ENCODE measurements at places on chromosomes 12 and 14.

GRCh38 chr14:70086685-70087379 is 101.9 kb downstream of the SLC8A3 start:
- peak; percentile 18 for DNase-seq

- DNase-seq: no peak
Measured at GRCh38 chr14:68359022-68359836, 433.6 kb downstream of the ZFP36L1 start.

DNA sequence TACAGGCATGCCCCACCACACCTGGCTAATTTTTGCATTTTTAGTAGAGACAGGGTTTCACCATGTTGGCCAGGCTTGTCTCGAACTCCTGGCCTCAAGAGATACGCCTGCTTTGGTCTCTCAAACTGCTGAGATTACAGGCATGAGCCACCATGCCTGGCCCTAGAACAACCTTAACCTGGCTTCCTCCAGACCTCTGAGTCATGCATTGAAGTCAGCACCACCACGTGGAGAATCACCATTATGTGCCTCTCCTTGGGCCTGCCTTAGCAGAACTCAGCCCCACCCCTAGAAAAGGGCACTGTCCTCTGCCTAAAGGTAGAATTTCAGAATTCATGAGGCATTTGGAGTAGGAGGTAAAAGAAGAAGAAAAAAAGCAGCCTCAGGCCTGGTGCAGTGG is 49.0 kb downstream of the LIMA1 start:
- no peak for DNase-seq

DNA sequence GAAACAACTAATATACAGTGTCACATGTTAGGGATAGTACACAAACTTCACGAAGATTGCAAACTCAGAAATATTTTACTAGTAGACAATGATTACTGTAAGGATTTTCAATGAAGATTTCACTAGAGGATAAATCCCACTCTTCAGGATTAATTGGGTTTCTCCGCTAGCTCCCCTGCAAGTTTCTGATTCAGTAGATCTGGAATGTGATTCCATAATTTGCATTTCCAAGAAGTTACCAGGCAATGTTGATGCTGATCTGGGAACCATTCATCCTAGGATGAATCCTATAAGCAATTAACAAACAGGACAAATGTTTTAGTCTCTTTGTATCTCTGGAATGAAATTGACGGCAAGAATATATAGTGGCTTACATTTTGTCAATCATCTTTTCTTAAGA is 272.4 kb downstream of the ALX1 start:
- DNase-seq: no peak

- DNase-seq: no peak
Measured at GRCh38 chr14:76909266-76909665, 83.1 kb downstream of the LRRC74A start.

DNA sequence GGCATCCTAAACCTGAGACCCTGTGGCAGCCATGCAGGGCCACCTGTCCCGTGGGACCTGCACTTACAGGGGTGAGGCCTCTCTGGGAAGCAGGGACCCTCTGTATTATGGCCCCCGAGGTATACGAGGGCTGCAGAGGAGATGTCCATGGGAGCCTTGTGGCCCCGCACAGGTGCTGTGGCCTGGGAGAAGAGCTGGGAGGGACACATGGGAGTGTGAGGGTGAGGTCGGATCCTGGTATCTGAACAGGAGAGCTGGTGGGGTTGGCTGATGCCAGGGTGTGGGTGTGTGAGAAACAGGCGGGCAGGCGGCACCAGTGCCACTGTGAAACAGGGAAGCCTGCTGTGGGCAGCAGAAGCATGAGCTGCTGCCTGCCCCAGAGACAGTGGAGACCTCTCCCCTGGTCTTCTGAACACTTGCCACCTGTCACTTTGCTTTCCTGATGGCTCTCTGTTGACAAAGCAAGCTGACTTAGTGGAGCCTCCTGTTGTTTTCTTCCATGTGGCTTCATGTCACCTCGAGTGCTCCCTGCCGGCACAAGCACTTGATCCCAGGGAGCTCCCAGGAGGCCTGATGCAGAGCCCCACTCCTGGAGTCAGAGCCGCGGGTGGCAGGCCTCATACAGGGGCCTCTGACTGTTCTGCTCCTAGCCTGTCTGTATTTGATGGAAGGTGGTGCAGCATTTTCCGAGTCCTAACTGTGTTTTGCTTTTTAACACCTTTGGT is 19.8 kb upstream of the AMN start:
- no peak for DNase-seq

DNA sequence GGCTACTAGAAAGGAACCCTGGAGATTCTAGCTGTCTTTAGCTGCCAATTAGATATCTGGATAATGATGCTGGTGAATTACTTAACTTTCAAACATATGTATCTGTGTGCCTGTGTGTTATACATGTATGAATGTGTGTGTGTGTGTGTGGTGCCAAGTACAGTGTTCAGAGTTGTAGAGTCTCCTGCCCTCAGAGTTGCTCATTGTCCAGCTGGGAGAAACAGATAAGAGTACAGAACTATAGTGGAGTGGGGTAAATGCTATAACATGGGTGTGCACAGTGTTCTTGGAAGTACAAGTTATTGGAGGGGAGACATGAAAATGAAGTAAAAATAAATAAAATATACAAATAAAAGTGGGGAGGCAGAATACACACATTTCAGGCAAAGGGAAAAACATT is 23.6 kb upstream of the ADAM20 start:
- DNase-seq: no peak

DNA sequence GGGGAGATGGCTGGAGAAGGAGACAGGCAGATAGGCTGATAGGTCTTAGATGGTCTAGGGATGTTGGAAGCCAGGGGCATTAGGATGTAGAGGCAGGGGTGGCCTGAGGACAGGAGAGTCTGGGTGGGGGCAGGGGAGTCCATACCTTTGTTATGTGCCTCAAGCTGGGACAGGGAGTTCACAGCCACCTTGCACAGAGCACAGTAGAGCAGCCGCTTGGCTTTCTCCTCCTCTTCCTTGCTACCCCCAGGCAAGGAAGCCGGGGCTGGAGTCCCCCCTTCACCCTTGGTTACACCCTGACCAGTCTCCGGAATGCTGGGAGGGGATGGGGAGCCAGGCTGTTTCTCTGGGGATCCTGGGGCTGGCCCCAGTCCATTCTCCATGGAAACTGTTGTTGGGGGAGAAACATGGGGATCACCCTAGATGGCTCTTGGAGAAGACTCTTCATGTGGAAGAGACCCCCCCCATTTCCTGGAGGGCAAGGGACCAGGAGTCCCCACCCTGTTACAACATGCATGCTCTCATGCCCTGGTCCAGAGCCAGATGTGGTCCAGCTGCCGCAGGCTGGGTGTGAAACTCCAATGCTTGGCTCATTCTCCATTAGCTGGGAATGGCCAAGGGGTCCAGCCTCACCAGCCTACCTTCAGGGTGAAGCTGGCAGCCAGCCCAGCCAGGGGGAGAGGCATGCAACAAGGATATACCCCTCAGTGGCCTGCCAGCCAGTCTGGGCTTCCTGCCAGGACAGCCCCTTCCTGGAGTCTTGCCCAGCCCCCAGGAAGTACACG is 7.2 kb upstream of the GPR84 start:
- DNase-seq: peak; percentile 56

DNA sequence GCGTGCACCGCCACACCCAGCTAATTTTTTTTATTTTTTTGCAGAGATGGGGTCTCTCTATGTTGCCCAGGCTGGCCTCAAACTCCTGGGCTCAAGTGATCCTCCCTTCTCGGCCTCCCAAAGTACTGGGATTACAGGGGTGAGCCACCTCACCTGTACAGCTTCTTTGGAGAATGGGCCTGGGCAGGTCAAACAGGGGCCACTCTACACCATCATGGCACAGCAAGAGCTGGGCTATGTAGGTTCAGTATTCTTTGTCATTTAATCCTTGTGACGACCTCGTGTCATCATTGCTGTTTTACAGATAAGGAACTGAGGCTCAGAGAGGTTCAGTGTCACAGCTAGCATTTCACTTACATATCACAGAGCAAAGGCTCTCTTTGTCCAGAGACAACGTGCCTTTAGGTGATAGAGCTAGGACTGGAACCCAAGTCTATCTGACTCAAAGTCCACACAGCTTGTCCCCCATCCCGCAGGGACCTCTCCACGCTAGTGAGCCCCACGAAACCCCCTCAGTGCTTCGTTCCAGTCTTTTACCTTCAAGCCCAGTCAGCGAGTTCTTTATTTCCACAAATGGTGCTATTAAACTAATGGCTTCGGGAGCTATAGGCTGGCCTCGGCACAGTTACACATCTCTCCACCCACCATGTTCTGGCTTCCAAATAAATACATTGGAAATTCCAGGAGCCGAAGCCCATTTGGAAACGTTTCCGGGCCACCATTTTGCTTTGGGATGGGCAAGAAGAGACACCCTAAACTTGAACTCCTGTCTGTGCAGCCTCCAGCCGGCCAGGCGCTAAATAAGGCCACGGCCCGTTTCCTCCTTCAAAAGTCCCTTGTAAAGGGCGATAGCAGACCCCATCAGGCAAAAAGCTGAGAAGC is 660 bp upstream of the MAP1LC3B2 start:
- DNase-seq: no peak

DNA sequence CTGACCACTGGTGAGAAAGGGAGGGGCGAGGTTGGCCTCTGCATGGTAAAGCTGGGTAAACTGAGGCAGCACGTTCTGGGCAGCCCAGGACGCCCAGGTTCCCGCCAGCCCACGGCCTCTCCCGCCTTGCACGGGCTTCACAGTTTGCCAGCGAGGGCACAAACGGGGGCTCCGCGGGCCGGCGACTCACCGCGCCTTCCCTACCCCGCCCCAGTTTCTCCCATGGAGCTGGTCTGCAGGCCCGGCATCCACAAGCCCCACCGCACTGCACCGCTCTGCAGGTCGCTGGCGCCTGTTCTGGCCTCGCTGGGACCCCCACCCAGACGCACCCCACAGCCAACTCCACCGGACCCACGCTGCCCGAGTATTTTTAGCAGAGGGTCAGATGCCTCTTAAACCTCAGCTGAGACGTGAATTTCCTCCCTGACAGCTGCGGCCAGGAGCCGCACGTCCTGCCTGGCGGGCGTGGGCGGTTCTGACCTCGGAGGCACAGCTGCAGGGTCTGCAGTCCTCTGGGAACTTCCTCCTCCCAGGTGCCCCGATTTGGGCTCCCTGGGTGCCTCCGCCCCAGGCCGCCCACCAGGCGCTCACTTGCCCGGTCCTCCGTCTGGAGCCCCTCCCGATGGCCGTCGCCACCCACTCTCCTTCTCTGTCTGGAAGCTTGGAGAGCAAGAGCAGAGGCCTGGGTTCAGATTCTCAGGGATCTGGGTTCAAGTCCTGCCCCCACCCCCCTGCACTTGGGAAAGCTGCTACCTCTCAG is 29.5 kb upstream of the INF2 start:
- DNase-seq: no peak

- no peak for DNase-seq
Measured at GRCh38 chr12:45634273-45634917, 95.1 kb upstream of the ARID2 start.

DNA sequence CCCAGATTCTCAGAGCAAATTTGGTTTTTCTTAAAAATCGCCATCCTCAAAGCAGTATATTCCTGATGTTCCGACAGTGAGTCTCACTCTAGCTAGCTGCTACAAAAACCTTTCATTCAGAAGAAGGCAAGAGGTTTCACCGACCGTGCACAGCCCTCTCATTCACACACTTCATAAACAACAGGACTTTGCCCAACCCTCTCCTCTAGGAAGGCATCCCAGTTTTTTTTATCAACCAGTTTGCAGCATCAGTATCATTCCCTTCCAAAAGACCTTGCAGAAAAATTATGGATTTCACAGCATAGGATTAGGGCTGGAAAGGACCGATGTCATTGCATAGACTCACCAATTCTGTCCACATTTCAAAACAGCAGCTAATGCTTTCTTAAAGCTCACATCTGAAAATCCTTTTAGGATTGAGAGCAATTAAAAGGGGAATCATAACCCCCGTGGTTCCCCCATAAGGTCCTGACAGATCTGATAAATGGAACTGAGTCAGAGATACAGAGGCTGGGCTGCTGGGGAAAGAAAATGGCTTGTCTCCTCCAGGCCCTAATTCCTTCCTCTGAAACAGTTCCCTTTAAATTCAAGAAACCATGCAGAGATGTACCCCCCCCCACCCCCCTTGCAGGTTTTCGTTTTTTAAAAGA is 597 bp downstream of the SVOP start:
- DNase-seq: no peak

DNA sequence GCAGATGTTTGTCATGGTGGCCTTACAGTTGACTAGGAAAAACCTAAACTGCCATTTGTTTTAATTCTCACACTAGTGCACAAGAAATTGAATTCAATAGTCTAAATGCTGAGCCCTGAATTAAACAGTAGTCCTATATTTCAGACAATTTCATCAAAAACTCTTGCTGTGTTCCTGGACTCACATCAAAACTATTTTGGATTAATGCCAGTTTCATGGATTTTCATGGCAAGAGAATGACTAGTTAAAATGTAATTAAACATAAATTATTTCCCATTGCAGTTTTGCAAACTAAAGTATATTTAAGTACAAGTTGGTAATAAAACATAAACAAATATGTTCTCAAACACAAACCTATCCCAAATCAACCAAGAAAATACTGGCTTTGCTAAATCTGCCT is 468.0 kb upstream of the PRICKLE1 start:
- peak; percentile 4 for DNase-seq

GRCh38 chr12:104865080-104865479 is 93.0 kb downstream of the SLC41A2 start:
- DNase-seq: no peak

- no peak for DNase-seq
Measured at GRCh38 chr12:57464569-57464968, 5.0 kb downstream of the GLI1 start.

- no peak for DNase-seq
Measured at GRCh38 chr12:92365836-92366235, 220.2 kb upstream of the BTG1 start.

DNA sequence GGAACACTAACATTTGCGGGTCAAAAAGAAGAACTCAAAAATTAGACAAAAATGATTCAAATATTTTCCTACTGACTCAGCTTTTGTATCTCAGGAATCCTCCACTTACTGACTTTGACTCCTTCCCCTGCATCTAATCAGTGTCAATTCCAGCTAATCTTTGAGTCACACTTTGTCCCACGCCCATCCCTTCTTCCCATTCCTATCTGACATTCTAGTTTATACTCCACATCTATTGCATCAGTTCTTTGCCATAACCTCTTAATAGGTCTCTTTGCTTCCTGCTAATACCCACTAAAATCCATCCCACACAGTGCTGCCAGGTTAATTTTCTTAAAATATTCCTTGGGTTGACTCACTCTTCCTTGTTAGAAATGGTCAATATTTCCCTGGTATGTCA is 19.1 kb downstream of the BBS10 start:
- DNase-seq: peak; percentile 24

DNA sequence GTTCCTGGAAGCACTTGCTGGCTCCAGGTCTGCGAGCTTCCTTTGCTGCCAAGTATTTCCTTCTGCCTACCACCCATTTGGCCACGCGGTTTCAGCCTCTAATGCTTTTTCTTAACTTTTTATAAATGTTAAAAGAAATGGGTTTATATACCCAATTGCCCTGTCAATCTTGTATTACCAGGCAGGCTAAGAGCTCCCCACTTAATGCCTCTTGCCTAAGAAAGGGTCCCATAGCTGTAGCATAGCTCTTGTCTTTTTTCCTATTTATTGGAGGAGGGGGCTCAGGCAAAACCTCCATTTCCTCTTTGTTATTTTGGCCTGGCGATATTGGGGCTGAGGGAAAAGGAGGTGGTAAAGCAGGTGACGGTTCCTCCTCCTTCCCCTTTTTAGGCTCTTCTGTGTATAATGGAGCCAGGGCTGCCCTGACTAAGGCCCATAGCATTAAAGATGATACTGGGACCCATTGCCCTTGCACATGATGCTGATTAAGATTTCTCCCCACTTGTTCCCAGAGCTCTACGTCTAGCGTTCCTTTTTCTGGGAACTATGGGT is 21.6 kb upstream of the BLTP3B start:
- DNase-seq: no peak

- no peak for DNase-seq
Measured at GRCh38 chr12:74985293-74985985, 224.2 kb downstream of the KCNC2 start.

GRCh38 chr14:82394916-82395315 is 861.3 kb upstream of the SEL1L start:
- no peak for DNase-seq
